ENCODE measurements at places on chromosomes 12 and 14.

- no peak for DNase-seq
Observed at GRCh38 chr12:24378548-24379407, 429.3 kb upstream of the SOX5 start.

DNA sequence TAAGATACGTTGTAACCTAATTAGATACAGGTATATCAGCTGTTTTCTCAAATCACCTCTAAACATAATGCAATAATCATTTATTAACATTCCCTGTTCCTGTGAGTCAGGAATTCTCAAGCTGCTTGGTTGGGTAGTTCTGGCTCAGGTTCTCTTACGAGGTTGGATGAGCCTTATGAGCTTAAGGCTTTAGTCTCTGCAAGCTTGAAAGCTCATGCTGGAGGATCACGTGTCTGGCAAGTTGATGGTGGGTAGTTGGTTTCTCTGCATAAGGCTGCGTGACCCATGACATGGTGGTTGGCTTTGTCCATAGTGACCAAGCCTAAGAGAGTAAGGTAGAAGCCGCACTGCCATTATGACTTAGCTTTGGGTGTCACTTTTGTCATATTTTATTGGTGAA is 62.0 kb downstream of the PLEKHA5 start:
- no peak for DNase-seq

GRCh38 chr12:81245907-81246570 is 168.2 kb downstream of the ACSS3 start:
- DNase-seq = no peak

- peak; percentile 74 for DNase-seq
Observed at GRCh38 chr12:8455727-8456360, at the start of gene CLEC6A. TSS of gene CLEC6A (plus strand) at chr12:8455962. CDS start at chr12:8456112, 150 bp downstream.

DNA sequence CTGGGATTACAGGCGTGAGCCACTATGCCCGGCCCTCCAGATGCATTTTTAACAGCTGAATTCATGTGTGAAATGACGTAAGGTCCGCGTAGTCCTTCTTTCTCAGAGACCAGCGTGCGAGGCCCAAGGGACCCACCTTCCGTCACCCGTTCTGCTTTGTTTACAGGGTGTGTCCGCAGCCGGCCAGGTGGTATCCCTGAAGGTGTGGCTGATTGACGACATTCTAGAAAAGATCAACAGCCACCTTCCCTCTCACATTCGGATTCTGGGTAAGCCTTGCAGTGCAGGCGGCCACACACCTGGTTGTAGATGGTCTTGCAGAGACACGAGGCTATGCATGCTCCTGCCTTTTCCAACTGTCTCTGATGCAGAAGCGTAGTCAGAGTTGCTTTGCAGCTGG is 9.9 kb downstream of the PUS1 start:
- no peak for DNase-seq

DNA sequence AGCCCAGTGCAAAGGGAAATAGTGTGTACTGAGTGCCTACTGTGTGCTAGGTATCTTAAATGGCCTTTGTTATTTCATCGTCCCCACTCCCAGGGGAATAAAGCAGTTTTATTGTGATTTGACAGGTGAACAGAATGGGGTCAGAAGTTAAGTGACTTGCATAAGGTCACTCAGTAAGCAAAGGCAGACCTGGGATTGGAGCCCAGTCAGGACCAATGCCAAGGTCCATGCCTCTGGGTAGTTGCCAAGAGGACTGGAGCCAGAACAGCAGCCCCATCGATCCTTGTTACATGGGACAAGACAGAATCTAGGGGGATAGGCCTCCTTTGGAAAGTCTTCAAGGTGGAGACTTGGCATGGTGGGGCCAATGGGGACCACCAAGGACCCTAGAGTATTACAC is 227.4 kb upstream of the PWP1 start:
- no peak for DNase-seq

DNA sequence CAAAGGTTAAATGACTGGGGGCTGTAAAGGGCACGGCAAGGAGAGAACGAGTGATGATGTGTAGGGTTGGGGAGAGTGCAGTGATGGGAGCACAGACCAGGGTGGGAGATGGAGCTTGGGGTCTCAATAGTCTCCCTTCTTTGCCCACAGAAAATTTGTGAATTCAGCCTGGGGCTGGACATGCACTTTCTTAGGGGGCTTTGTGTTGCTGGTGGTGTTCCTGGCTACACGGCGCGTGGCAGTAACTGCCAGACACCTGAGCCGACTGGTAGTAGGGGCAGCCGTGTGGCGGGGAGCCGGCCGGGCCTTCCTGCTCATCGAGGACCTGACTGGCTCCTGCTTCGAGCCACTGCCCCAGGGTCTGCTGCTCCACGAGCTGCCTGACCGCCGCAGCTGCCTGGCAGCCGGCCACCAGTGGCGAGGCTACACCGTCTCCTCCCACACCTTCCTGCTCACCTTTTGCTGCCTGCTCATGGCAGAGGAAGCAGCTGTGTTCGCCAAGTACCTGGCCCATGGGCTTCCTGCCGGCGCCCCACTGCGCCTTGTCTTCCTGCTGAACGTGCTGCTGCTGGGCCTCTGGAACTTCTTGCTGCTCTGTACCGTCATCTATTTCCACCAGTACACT is 1.7 kb downstream of the FITM1 start:
- no peak for DNase-seq

GRCh38 chr12:13713556-13714410 is 267.6 kb downstream of the GRIN2B start:
- DNase-seq = no peak

DNA sequence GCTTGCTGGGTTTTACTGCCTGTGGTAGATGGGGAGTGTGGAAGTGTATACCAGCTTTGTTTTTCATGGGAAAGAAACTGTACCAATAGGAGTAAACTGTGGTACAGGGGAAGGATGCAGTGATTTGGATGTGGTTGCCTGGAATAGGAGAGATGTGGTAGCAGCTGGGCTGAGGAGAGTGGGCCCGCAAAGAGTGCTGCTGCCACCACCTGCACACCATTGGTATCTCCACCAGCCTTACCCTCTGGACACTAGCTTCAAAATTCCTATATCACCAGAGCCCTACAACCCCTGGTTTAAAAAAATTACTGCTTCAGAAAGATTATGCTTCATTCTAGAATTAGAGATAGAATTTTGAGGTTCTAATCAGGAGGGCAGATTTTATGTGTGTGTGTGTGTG is 53.6 kb downstream of the AKAP6 start:
- peak; percentile 5 for DNase-seq

GRCh38 chr12:43111608-43112007 is 440.4 kb downstream of the ADAMTS20 start:
- no peak for DNase-seq

GRCh38 chr12:114858388-114859146 is 174.6 kb upstream of the TBX3 start:
- DNase-seq = no peak

- no peak for DNase-seq
Observed at GRCh38 chr12:56761812-56762211, 1.3 kb upstream of the HSD17B6 start.

DNA sequence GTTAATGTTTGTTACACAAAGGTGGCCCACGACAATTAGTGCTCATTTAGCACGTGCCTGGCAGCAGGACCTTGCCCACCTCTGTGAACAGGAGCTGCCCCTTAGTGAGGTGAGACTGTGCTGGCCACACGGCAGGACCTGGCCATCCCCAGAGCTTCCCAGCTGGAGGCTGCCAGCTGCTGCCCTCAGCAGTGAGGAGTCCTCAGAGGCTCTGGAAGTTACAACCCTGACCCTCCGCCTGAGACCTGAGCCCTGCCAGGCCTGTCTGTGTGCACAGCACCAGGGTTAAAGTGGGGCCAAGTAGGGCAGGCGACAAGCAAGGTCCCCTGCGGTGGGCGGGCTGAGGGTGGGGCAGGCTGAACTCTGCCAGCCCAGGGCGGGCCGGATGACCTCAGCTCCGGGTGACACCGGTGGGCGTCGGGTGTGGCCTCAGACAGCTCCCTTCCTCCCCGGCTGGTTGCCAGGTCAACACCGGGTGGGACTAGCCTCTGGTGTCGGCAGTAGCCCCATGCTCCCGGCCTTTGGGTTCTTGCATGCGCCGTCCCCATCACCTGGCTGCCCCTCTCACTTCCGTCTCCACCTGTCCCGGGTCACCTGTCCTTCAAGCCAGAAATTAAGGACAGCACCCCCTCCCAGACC is 9.2 kb upstream of the LBHD2 start:
- peak; percentile 94 for DNase-seq
